ENCODE measurements at places on chromosomes 6 and 20.
A peak's percentile ranks its signal among the peaks of the same experiment; 100 is the strongest.

- no peak for DNase-seq
Observed at GRCh38 chr6:27599859-27600532, 127.1 kb upstream of the ZNF184 start.

GRCh38 chr20:52303281-52303950 is 111.8 kb upstream of the ZFP64 start:
- DNase-seq = no peak

- DNase-seq = peak; percentile 42
Observed at GRCh38 chr6:135073756-135074393, 19.3 kb upstream of the HBS1L start.

DNA sequence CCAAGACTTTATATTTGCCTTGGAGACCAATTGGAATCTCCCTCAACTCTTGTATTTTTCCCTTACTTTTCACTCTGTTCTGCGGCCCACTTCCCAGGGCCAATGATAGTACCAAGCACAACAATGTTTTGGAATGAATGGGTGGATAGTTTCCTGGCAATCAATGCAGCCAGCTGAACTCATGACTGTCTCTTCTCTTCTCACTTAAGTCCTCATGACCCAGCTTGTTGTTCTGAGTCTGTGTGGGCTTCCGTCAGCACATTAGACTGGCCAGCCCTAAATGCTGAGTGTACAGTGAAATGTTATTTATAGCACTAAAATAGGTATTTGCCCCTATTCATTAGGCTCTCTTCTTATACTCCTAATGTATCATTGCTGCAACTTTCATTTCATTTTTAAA is 5.6 kb upstream of the MBOAT1 start:
- no peak for DNase-seq

DNA sequence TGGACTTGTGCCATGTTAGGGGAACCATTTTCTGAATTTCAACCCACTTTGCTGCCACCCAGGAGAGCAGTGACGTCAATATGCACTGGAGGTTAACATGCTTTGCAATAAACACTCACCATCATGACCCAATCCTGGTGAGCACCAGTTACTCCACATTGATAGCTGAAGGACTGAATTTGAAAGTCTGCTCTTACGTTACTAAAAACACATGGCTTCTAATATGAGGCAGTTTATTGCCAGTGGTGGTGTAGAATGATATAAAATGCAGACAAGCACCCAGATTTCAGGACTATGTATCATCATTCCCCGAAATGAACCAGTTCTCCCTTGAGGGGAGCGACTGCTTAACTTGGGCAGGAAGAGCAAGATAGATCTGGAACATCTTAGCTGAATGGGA is 23.8 kb downstream of the RFPL4B start:
- DNase-seq = no peak

- no peak for DNase-seq
Observed at GRCh38 chr6:130982941-130983456, 80.0 kb downstream of the EPB41L2 start.

- DNase-seq = no peak
Observed at GRCh38 chr6:53526000-53526399, 18.9 kb downstream of the GCLC start.

- no peak for DNase-seq
Observed at GRCh38 chr6:71292001-71292400, 3.4 kb downstream of the OGFRL1 start.

- no peak for DNase-seq
Observed at GRCh38 chr6:628766-629165, 28.1 kb downstream of the HUS1B start.

DNA sequence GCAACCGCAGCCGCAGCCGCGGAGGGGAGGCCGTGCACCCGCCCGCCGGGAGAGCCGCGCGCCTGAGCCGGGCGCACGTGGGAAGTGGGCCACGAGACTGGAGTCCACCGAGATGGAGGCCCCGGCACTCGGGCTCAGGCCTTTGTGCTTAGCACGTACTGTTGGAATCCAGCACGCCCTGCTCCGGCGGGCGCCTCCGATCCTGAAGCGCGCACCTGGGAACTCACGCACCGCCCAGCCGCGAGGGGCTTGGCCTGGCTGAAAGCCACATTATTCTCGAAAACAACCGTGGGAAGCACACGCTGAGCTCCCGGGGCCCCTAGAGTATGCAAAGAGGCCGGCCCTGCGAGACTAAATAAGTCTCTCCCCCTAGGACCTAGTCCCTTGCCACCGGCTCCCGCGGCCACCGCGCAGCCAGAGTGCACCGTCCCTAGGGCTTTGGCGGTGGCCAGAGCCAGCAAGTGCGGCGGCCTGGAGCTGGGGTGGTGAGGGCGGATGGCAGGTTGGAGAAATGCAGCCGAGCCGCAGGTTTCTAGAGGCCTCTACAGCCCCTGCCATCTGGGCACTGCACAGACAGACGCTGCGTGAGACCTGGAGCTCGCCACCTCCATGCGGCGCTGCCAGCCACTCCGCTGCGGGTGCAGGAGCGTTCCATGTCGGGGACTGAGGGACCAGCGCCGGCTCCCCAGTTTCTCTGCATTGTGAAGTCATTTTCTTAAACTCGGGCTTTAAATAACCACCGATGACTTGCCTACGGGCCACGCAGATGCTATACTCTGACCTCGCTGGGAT is 42.0 kb upstream of the LY86 start:
- DNase-seq = no peak

DNA sequence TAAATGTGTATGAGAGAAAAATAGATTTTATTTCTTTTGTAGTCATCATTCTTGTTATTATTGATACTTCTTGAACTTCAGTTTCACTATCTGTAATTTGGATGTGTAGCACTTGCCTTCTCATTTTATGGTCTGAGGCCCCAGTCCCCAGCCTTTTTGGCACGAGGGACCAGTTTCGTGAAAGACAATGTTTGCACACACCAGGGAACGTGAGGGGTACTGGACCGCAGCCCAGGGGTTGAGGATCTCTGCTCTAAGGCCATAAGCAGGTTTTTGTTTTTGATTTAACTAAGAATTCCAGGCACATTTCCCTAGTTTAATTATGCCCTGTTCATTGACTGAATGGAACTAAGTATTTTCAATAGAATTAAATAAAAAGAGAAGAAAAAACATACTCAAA is 261.5 kb downstream of the BMP2 start:
- DNase-seq = no peak

Data from hematopoietic multipotent progenitor cell treated with erythropoietin and hydrocortisone succinate and interleukin-3 and kit ligand, for 17 days (in vitro differentiated cells).